ENCODE measurements at places on chromosomes 3 and 15. TPM values are rescaled to one million over a fixed set of nuclear protein-coding genes. Genes with fewer than 3 reads are reported as not detected.

SLC22A14 gene
- total RNA-seq: 0.49 TPM

HTR3E gene
- not detected for total RNA-seq

TSPAN3 gene
- total RNA-seq: 186 TPM

GP9 gene
- total RNA-seq: not detected

FBXL22 gene
- 1.1 TPM for total RNA-seq
